ENCODE measurements at places on chromosomes 2 and 18.

DNA sequence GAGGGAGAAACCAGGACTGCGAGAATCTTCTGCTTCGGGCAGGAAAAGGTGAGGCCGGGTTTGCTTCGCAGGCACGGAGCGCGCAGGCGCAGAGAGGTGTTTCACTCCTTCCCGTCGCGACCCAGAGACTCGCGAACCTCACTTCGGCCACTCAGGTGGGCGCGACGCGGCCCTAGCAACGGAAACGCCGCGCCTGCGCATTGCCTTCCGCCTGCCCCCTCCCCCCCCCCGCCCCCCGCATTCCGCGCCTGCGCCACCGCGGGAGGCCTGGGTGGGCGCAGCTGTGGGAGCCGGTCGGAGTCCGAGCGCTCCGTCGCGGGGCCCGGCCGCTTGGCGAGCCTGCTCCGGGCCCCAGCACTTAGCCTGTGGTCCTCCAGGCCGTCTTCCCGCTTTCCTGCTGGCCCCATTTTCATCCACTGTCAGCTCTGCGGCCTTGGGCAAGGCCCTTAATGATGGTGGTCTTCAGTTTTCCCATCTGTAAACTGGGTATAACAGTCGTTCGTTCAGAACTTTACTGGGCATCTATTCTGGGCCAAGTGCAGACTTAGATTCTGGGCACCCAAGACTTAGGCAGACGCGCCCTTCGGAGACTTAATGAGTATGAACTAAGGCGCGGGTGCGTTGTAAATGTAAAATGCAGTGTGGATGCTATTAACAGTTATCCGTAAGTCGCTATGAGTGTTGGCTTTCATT lies 62.1 kb upstream of the ACKR3 start:
- peak; percentile 41 for DNase-seq

- peak; percentile 60 for DNase-seq
Observed at GRCh38 chr2:43269074-43269572, 42.7 kb upstream of the ZFP36L2 start.

DNA sequence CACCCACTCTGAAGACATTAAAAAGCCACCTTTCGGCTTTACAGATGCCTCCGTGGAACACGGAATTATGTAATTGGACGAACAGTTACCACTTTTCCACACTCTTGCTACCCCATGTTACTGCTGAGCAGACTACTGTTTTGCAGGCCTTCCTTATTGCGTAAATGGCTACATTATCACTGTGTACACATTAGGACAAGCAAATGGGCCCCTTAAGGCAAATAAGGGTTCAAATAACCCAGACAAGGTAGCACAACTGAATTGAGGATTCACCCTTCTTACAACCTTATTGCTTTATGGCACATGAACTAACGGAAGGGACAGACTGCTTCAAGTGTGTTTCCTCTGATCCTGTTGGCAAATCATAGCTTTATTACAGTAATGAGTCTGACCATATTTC lies 832.2 kb upstream of the FANCL start:
- DNase-seq = no peak

- DNase-seq = peak; percentile 6
Observed at GRCh38 chr2:199207011-199207410, 250.7 kb downstream of the SATB2 start.

DNA sequence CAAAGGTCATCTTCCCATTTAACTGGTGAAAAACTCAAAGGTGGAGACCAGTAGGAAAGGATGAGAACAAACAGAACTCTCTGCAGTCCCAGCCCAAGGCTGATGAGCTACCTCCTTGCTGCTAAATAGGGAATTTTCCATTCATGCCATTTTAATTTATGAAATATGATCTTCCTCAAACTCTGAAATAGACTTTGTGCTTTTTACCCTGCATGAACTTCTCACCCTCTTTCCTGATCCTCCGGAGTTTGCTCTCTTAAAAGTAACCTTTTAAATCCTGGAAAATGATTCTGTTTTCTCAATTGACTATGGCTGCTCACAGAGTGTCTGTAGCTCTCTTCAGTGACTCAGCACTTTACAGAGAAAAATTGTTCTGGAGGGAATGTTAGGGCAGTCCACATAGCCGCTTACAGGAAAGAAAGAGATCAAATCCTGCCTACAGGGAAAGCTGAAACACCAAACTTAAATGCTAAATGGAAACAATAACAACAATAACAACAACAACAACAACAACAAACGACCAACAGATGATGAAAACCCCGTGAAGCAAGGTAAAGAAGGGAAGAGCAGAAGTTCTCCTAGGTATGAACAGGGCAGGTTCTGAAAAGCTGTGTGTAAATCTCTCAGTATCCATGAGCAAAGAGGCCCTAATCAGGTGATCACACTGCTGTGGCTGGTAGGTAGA lies 79.8 kb upstream of the SESTD1 start:
- peak; percentile 46 for DNase-seq

DNA sequence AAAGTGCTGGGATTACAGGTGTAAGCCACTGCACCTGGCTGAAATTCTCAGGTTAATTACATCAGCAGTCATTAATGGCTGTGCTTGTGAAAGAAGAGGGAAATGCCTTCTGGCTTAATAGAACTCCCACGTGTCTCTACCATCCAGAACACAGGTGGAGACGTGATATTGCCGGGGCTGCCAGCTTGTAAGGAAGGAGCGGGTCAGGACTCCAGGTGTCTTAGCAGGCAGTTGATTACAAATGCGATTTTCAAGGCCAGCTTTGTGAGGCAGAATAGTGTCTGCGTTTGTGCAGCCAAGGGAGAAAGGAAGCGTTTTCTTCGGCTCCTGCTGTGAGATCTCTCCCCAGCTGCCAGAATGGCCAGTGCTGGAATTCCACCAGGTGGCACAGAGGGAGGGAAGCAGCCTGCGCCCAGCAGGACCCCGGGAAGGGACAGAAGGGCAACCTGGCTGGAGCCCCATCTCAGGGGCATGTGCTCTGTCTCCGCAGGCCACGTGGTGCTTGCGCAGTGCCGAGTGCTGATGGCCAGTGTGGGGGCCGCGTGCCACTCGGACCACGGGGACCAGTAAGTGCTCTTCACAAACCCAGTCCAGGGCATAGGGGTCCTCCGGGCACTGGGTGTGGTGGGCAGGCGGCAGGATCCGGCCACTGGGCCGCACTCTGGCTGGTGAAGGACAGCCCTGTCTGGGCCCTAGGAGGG lies 3.7 kb upstream of the ESPNL start:
- no peak for DNase-seq

- peak; percentile 72 for DNase-seq
Observed at GRCh38 chr2:133109772-133110171, 439.8 kb upstream of the LYPD1 start.

DNA sequence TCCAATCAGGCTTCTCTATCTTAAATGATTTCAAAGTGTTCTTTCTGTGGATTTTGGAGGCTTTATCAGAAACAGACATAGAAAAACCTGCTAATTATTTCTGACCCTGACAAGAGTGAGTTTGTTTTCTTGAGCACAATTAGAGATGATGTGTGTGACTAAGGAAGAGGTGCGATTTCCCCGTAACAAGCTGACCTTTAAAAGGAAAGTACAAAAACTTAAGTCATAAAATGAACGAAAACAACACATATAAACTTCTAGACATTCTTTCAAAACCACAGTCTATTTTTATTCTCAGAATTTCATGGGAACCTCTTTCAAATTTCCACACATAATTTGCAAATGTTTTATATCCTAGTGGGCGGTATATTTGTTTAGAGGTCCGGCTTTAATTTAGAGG lies 604.8 kb downstream of the CPS1 start:
- peak; percentile 1 for DNase-seq

DNA sequence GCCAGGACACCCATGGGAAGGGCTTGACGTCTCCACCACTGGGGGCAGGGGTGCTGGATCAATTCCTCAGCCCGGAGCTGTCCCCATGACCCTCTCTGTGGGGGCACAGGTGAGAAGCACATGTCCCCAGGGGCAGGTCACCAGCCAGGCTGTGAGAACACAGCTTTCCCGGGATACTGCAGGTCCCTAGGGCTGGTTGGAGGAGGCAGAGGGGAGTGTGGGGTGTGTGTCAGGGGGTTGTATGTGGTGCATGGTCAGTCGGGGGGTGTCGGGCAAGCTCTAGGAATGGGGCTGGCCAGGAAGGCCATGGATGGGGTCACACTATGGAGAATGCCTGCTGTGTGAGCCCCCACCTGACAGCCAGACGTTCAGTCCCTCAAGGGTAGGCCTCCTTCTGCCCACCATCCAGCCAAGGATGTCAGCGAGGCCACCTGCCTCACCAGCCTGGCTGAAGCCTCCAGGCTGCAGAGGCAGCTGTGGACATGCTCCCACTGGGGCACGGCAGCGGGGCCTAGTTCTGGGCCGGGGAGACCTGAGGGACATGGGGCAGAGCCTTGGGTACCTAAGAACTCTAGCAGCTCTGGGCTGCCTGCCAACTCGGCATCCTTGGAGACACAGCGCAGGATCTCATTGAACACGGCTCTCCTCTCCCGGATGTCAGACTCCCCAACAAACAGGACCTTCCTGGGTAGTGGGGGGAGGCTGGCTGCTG lies 10.3 kb downstream of the HS1BP3 start:
- DNase-seq = no peak

DNA sequence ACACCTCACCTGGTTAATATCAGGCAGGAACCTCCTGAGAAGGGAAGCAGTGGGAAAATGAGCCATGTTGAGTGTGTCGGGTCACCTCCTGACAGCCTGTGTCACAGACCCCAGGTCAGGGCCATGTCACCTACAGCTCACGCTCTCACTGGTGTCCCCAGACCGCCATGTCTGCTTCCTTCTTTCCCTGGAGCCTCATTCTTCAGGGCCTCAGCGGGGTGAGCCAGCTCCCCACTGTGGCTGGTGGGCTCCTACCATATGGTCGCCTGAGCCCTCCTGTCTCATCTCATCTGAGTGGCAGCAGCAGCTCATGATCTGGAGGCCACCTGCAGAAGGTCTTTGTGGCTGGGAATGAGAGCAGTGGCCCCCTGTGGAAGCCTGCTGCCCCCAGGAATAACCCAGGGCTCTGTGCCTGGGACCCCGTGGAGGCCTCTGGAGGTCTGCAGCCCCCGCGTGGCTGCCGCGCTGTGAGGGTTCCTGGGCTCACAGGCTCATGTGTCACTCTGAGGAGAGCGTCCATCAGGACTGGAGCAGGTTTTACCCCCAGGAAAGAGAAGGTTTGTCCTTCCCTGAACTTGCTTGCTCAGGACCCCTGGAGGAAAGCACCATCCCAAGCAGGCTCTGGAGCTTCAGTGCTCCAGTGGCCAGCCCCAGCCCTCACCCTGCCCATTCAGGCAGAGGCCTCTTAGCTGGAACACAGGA lies 56.4 kb downstream of the FAM168B start:
- DNase-seq = no peak

- DNase-seq = no peak
Observed at GRCh38 chr2:168156661-168157060, 90.7 kb downstream of the STK39 start.

- DNase-seq = peak; percentile 7
Observed at GRCh38 chr2:100321179-100321865, 979 bp downstream of the LONRF2 start.

- no peak for DNase-seq
Observed at GRCh38 chr18:31920277-31920676, 22.7 kb downstream of the TRAPPC8 start.

- DNase-seq = peak; percentile 84
Observed at GRCh38 chr2:37819186-37819585, 105.9 kb upstream of the RMDN2 start.

- DNase-seq = no peak
Observed at GRCh38 chr18:70029163-70029562, 81.5 kb upstream of the CD226 start.

DNA sequence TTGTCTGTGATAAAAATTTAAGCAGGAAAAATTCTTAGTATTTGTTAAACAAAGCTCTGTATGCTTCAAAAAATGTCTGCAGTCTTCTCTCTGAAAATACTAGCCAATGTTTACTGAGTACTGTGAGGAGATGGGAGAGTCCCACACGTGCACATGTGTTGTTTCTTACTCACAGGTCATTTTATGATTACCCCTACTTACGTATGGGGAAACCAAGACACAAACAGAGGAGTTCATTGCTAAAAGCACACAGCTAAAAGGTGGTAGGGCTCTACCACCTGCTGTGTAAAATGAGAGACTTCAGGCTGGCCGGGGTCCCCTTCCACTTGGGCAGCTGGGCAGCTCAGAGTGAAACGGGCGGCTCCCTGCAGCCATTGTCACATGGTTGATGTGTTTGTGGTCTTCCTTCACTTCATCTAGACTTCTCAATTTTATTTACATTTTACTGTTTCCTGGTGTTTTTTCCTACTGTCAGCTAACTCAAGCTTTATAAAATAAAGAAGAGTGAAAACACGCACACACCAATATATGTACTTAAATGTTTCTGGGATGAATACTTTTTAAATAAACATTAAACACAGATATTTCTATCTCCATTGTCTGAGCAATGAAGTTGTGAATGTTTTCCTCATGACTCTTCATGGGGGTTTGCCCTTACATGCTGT lies 71.2 kb downstream of the MBP start:
- DNase-seq = no peak

GRCh38 chr2:8850845-8851487 lies 13.6 kb upstream of the KIDINS220 start:
- DNase-seq = no peak

GRCh38 chr2:236180831-236181453 lies 12.8 kb upstream of the GBX2 start:
- peak; percentile 78 for DNase-seq

- peak; percentile 64 for DNase-seq
Observed at GRCh38 chr2:41869542-41870264, 178.1 kb upstream of the PKDCC start.

DNA sequence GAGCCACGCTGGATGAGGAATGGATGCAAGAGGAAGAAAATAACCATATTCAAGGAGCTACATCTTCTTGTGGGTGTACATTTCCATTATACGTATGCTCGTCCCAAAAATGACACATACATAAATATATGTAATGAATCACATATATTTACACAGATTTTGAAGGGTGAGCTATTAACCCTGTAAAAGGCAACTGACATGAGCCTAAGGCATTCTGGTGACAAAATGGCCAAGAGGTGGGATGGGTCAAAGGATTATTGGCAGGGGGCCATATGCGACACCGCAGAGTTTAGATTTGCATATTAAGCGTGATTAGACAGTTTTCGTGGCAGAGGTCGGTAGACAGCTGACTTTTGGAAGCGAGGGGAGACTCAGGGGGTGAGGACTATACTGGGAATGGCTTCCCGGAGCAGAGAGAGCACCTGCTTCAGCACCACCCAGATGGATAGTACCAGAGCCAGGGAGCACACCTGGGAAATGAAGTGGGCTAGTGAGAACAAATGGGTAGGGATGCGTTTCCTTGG lies 431 bp upstream of the CNRIP1 start:
- no peak for DNase-seq

- DNase-seq = no peak
Observed at GRCh38 chr2:121501554-121501953, 29.1 kb upstream of the RNU4ATAC start.
